Large intestine (tissue), 12 donors: ENCODE measurements at places on chromosomes 2 and 18.
A peak's percentile ranks its signal among the peaks of the same experiment; 100 is the strongest.

- DNase-seq = peak; percentile 12
Measured at GRCh38 chr2:165016772-165017411, 61.6 kb upstream of the SLC38A11 start.

GRCh38 chr2:54520687-54521086 lies 64.6 kb downstream of the SPTBN1 start:
- no peak for DNase-seq

GRCh38 chr2:56268856-56269255 lies 85.1 kb downstream of the CCDC85A start:
- no peak for DNase-seq

DNA sequence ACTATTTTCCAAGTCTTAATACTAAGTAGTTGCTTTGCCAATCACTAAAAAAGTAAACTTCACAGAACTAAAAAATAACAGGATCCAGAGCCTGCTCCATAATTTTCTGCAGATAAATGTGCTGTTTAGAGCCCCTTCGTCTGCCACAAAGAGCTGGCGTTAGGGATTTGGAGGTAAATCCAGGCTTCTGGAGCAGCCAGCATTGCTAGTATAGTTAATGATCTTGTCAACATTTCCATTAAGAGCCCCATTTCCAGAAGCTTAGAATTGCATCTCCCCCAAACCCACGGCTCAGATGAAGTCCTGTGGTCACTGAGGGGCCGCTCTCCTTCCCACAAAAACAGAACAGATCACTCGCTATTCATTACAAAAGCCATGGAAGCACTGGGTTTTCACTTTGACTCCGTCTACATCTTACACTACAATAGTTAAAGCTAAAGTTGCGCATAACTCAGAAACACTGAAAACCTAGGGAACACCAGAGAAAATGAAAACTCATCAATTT lies 41.9 kb downstream of the ZNF516 start:
- DNase-seq = no peak

DNA sequence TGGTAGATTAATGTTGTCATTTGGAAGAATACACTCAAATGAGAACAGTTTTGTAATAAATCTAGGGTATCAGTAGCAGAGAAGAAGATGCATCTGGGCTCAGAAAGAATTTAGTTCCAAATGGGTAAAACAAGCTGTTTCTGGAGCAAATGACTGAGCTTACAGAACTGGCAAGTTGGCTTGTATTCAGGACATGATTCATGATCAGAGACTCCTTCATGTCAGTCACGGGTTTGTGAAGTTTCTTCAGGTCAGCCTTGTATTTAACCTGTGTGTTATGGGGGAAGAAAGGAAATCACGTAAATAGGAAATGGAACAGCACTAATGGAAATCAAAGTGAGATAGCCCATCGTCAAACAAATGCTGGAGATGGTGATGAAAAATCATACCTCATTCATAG lies 109.1 kb downstream of the RIF1 start:
- no peak for DNase-seq

- DNase-seq = no peak
Measured at GRCh38 chr2:64342195-64343099, 111.5 kb upstream of the LGALSL start.

GRCh38 chr18:35477497-35477896 lies 20.3 kb downstream of the INO80C start:
- no peak for DNase-seq

- DNase-seq = no peak
Measured at GRCh38 chr2:226087505-226088365, 688.2 kb downstream of the NYAP2 start.

- peak; percentile 45 for DNase-seq
Measured at GRCh38 chr2:9984217-9984739, 32.8 kb downstream of the GRHL1 start.

- DNase-seq = no peak
Measured at GRCh38 chr2:157196956-157197355, 60.5 kb upstream of the GALNT5 start.

- peak; percentile 17 for DNase-seq
Measured at GRCh38 chr2:70789304-70790135, 923 bp downstream of the FIGLA start.

DNA sequence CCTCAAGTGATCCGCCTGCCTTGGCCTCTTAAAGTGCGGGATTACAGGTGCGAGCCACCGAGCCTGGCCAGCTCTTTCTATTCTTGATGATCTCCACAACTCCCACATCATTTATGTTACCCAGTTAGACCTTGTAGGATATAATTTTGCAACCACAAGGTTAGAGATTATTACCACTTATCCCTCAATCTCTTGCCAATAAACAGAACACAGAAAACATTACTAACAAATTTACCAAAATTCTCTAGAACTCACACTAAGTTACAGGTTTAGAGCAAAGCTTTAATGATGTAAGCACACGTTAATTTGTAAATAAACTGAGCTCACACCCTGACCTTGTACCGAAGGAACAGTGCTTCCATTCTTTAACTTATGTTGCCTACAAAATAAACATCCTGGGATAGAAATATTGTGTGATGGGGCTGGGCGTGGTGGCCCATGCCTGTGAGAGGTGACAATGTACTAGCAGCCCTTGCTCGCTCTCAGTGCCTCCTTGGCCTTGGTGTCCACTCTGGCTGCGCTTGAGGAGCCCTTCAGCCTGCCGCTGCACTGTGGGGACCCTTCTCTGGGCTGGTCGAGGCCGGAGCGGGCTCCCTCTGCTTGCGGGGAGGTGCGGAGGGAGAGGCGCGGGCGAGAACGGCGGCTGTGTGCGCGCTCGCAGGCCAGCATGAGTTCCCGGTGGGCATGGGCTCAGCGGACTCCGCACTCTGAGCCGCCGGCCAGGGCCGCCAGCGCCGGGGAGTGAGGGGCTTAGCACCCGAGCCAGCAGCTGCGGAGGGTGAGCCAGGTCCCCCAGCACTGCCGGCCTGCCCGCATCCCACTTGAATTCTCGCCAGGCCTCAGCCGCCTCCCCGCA lies 42.1 kb upstream of the ITSN2 start:
- DNase-seq = peak; percentile 39

GRCh38 chr2:189298038-189298437 lies 118.5 kb upstream of the COL5A2 start:
- DNase-seq = no peak

- DNase-seq = no peak
Measured at GRCh38 chr18:25734336-25734735, 356.1 kb downstream of the SS18 start.

GRCh38 chr18:3062798-3063680 lies 50.1 kb upstream of the LPIN2 start:
- DNase-seq = peak; percentile 62

- no peak for DNase-seq
Measured at GRCh38 chr2:23153484-23153883, 231.5 kb upstream of the KLHL29 start.

- DNase-seq = no peak
Measured at GRCh38 chr2:224126440-224126839, 87.4 kb upstream of the SERPINE2 start.

GRCh38 chr2:219460424-219460926 lies 25.8 kb downstream of the SPEG start:
- peak; percentile 44 for DNase-seq

DNA sequence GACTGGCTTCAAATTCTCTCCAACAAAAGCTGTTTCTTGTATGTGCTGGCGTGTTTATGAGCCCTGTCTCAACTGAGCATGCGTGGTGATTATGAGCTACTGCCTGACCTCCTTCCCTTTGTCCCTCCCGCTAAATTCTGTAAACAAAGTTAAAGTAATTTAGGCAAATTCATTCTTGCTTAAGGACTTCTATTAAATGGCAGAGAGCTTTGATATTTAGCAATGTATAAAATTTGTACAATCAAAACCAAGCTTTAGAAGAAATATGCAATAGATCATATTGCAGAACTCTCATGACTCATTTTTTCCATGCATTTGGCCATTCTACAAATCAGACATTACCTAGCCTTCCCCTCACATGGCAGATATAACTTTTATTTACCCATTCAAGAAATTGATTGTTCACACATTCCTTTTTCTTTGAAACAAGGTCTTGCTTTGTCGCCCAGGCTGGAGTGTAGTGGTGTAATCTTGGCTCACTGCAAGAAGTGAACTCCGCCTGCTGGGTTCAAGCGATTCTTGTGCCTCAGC lies 18.2 kb downstream of the IGFBP2 start:
- peak; percentile 49 for DNase-seq

GRCh38 chr2:176334729-176335128 lies 65.5 kb downstream of the MTX2 start:
- DNase-seq = no peak

DNA sequence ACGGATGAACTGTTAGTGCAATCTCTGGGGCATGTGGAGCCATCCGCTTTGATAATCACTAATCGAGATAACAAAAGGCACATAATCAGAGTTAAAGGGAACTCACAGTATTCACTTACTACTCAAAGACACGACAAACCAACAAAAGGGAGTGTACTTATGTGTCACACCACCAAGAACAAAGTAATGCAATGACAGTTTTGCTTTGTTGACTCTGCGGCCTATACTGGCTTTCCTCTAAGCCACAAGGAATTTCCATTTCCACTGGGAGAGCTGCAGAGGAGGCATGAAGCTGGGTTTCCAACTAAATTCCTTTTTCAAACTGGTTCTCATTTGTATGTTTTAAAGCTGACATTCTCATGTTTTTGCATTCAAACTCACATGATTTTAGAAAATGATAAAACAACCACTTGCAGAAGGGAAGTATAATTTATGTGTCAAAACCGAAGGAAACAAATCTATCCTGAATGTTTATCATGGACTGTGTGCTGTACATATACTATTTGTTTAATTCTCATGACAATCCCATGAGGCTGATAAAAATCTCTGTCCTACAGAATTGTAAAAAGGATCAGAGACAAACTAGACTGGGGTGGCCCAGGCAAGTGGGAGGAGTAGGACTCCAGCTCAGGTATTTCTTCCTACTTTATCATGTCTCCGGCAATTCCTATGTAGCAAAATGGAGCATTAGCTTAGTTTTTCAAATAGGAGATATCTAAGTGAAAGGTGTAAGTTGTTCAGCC lies 149.6 kb upstream of the SMAD7 start:
- DNase-seq = peak; percentile 57

DNA sequence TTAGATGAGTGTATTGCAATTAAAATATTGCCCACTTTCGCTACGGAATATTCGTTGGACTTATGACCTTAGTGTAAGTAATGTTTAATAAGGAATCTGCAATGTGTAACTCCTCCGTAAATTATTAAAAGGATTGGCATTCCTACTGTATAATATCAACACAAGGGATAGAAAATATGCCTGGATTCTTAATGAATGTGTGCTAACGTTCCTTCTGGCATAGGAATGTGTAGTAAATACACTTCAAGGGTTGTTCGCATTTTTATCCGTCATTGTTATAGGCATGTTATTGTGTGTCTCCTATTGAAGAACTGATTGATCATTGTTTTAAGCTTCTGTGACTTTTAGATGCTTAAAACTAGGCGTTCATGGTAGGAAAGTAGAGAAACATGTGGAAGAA lies 134.5 kb downstream of the NEDD4L start:
- DNase-seq = no peak

DNA sequence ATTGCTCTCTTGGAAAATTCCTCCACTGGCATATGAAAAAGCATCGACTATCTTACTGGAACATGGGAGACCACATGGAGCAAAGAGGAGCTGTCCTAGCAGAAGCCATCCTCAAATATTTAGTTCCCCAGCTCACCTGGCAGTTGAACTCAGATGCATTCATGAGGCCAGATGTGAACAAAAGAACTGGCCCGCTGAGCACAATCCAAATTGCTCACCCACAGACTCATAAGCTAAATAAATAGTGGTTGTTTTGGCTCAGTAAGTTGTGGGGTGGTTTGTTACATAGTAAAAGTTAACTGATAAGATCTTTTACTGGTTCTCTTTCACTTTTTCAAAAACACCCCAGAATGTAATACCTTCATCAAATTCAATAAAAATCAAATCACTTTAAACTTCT lies 108.6 kb upstream of the CWC22 start:
- no peak for DNase-seq

- DNase-seq = peak; percentile 43
Measured at GRCh38 chr2:39128919-39129391, 8.1 kb upstream of the SOS1 start.

- peak; percentile 84 for DNase-seq
Measured at GRCh38 chr2:101253013-101253702, 472 bp downstream of the CNOT11 start.

DNA sequence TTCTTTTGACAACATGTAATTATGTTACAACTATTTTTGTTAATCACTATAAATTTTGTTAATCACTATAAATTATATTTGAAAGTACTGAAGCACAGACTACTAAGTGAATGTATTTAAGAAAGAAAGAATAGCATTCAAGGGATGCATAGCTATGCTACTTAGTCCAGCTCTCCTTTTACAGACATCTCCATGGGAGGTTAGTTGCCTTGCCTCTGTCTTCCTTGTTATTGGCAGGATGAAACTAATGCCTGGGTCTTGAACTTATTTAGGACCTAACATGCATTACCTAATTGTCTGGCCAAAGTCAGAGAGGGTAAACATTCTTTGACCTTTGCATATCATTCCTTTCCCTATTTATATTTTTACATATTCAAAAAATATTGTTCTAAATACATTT lies 519.5 kb downstream of the NRXN1 start:
- no peak for DNase-seq

- DNase-seq = no peak
Measured at GRCh38 chr2:98985905-98986666, 50.1 kb upstream of the CRACDL start.

DNA sequence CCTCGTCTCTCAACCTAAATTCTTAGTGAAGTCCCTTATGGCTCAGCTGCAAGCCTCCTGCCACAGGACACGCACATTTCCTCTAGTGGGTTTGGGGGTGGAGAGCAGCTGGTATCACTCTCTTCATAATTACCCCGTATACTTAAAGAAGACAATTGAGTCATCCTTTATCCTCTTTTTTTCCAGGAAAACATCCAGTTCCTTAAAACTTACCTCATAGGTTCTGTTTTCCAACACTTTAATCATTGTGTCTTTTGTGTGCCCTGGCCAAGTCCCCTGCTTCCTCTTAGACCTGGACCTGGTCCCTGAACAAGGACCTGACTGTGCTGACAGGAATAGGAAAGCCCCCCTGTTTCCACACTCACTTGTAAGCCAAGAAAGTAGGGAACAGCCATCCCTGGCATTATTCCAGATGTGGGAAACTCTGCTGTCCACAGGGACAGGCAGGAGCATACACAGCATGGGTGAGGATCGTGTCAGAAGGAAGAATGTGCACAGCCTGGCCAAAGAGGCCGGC lies 42.3 kb upstream of the MYO1B start:
- DNase-seq = no peak

DNA sequence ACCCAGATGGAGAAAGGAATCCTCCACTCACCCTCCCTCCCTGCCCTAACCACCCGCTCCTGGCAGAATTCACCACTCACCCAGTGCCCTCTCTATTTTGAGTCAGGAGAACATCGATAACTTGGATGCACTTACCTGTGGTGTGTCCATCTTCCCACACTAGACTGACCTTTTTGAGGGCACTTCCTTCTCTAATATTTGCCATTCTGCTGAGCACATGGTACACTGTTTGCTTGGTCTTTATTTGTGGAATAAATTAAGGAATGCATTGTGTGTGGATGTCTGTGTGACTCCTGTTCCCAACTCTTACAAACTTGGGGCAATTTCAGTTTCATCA lies 133.7 kb downstream of the ACKR3 start:
- DNase-seq = no peak

- DNase-seq = no peak
Measured at GRCh38 chr2:27710640-27711430, 47.1 kb downstream of the SLC4A1AP start.

- no peak for DNase-seq
Measured at GRCh38 chr2:40255103-40255502, 196.8 kb downstream of the SLC8A1 start.
